ENCODE measurements at places on chromosomes 5 and 9.

DNA sequence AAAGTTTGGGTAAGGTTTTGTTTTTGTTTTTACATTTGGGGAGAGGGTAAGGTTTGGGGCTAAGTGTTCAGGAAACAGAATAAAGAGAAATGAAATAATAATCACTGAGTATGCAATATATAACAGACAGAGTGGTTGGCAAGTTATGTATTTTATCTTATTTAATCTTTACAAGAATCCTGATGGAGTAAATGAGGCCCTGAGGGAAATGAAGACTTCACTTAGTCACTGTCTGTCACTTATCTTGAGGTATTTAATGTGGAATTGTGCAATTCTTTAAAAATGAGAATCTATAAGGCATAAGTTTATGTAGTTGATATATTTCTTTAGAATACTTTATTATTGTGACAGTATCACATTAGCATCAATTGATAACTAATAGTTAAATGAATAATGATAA, 48.1 kb downstream of the TEK start:
- no peak for DNase-seq

DNA sequence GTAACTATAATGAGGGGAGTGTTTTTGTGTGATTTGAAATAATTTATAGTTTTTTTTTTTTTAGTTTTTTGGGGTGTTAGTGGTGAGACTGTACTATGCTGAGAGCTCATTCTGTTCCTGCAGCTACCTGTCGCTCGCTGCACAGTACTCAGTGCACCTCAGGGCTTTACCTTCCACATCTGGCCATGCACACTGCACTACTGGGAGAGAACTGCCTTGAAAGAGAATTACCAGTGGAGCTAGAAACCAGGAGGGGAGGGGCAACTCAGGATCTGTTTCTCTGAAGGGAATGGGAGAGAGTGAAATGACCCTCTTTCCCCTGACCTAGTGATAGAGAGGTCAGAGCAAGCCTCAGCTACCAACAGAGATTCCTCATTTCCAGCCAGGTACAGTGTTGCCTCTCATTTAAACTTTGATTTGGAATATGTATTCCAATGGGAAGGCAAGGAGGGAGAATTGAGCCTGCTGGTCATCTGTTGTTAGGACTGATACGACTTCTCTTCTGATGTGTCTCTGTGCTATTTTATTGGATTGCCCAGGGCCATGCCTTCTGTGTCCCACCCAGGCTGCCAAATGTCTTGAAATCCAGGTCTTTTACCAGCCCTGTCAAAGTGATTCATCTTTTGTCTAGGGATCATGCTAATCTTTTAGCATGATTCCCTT, 8.9 kb downstream of the ATG10 start:
- DNase-seq: no peak

GRCh38 chr5:56819060-56819881, 3.9 kb downstream of the MAP3K1 start:
- no peak for DNase-seq

GRCh38 chr5:133047404-133047803, 4.4 kb upstream of the HSPA4 start:
- no peak for DNase-seq

DNA sequence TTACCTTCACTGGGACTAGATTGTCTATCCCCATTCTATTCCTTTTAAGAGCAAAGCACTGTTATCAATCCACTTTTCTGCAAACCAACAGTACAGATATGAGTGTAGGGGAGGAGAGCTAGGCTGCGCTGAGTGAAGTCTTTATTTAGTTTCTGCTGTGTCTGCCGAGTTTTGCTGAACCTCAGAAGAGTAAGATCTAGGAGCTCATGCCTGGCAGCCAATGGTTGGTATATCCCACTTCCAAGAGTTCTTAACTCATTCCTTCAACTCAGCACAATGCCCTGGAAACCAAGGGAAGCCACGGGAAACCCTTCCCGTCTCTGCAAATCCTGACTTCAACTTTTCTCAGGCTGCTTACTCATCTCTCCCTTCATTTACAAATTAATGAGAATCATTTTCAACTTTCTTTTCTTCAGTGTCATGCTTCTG, 58.0 kb upstream of the JAK2 start:
- no peak for DNase-seq

- no peak for DNase-seq
Observed at GRCh38 chr5:161165998-161166660, 314.1 kb upstream of the ATP10B start.

DNA sequence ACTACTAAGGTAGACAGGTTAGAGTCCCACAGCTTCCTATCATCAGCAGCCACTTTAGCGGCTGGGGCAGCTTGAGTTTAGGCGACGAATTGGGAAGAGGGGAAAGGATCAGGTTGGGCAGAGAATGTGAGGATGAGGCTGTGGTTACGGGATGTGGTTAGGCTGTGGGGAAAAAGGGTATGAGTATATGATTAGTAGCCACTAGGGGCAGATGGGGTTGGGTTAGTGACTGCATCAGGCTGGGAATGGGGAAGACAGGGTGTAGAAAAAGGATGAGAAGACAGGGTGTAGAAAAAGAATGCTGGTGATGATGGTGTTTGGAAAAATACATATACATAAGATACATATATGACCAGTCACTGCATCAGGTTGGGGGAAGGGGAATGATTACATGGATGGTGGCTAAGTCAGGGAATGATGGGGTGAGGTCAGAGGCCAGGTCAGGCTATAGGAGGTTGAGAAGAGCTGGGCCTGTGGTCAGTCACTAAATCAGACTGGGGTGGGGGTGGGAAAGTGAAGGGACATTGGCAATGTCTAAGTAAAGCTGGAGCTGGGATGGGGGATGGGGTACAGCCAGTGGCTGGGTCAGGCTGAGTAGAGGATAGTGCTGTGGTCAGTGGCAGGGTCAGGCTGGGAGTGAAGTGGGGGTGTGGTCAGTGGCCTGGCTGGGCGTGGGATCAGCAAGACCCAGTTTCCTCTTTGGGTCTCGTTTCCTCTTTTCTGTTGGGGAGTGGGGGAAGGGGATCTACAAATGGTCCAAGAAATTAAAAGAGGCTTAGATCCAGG, 2.1 kb downstream of the TLN1 start:
- DNase-seq: no peak

- DNase-seq: no peak
Observed at GRCh38 chr9:134302130-134302817, 24.0 kb upstream of the RXRA start.

DNA sequence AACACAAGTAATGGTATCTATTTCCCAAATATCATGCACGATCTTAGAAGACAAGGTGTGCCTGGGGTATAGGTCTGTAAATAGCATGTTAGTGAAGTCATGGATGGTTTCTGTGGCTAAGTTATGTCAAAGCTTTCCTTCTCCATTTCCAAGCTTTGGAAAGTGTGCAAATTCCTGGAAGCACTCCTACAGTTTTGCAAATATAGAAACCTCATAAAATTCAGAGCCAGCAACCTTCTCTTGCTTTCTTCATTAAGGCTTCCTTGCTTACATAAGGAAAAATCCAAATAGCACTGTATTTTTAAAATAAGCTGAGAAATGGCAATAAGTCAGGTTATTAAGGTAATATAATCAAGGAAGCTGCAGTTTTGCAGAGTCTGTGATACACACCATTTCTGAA, 134.6 kb upstream of the DPYSL3 start:
- DNase-seq: no peak

DNA sequence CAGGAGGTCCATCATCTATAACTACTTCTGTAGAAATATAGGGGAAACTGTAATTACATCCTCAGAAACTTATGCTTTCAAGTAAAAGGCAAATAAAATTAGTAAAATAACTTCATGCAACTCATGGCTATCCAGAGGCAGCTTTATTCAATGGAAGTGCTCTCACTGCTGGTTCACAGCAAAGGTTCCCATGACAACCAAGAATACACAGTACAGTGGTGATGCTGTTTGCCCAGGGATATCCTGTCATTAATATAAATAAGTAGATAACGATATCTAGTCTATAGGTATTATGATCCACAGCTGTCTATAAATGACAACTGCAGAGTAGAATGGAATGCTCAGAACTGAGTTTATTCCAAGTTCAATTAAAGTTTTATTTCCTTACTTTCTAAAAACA, 390.3 kb downstream of the PDE4D start:
- no peak for DNase-seq

DNA sequence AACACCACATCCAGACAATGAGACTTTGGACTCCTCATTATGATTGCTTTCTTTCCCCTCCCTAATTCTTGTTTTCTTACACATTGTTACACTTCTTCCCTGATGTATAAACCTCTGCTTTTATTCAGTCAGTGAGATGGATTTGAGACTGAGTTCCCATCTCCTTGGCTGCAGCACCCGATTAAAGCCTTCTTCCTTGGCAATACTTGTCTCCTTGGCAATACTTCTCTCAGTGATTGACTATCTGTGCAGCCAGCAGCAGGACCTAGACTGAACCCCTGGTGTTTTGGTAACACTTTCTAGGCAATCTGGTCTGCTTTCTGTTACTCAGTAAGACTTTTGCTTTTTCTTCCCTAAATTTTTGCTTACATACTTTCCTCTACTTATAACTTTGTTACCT, 492.8 kb upstream of the SMC2 start:
- DNase-seq: no peak

- no peak for DNase-seq
Observed at GRCh38 chr9:108235609-108236008, 620.2 kb downstream of the ACTL7B start.

- DNase-seq: no peak
Observed at GRCh38 chr5:179223961-179224360, 121.3 kb downstream of the ADAMTS2 start.

- no peak for DNase-seq
Observed at GRCh38 chr5:21687621-21688020, 1165.5 kb downstream of the CDH12 start.

DNA sequence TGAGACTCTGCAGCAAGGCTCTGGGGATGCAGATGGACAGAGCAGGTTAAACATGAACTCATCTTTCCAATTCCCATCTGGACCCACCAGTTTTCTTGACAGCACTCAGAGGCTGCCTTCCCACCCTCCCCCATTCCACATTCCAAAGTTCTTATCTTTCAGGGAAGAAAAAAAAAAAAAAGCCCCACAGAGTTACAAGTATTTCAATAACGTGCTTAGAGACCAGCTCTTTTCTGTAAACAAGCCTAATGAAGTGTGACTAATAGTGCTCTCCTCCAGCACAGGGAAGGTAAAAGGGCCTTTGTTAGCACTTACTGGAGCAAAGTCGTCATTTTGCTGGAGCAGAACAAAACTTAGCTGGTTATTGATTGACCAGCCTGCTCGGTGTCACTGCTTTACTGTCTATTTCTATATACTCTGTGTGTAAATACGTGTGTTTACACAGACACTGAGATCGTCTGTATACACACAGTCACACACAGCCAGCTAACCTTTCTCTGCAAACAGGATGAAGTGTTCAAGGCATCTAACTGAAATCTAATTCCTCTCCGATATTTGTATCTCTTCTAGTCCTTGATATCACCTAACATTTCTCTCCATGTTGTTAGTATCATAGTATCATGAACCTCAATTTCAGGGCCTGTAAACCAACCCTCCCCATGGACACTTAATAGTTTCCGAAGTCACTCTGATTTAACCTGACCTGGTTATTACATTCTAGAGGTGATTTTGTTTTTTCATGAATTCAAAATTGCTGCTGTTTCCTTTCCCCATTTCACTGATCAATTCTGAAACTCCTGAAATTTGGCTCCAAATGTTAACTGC, 84.9 kb downstream of the ZNF608 start:
- DNase-seq: no peak

DNA sequence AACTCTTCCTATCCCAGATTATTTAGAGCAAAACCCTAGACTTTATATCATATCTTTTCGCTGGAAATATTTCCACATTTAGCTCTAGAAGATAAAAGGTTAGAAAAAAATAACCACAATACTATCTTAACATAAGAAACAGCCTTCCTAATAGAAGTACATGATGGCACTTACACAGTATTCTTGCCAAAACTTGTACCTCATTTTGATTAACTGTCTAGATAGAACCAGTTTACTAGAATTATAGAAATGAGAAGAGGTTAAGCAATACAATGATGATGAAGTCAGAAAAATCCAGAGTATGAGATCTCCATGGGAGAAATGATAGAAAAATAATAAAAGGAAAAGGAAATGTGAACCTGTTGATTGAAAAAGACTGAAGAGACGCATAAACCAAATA, 63.1 kb downstream of the SLC12A2 start:
- no peak for DNase-seq

- no peak for DNase-seq
Observed at GRCh38 chr5:38621840-38622437, 65.5 kb upstream of the LIFR start.

- no peak for DNase-seq
Observed at GRCh38 chr5:78781611-78782286, 133.2 kb upstream of the LHFPL2 start.

DNA sequence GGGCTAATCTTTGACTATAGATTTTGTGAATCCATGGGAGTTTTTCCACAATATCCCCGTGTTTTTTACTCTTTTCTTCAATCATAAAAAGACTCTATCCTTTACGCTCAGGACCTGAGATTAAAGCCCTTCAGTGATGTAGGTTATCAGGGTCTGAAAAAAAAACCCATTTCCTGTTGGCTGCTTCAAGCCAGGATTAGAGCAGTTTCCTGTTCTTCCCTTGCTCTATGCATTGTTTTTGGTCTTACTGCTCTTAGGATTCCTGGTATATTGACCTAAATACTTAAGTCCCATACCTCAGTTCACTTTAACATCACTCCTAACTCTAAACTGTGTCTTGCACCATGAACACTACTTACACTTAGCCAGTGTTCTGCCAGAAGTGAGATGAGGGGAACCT, 319.3 kb upstream of the CHD1 start:
- no peak for DNase-seq

DNA sequence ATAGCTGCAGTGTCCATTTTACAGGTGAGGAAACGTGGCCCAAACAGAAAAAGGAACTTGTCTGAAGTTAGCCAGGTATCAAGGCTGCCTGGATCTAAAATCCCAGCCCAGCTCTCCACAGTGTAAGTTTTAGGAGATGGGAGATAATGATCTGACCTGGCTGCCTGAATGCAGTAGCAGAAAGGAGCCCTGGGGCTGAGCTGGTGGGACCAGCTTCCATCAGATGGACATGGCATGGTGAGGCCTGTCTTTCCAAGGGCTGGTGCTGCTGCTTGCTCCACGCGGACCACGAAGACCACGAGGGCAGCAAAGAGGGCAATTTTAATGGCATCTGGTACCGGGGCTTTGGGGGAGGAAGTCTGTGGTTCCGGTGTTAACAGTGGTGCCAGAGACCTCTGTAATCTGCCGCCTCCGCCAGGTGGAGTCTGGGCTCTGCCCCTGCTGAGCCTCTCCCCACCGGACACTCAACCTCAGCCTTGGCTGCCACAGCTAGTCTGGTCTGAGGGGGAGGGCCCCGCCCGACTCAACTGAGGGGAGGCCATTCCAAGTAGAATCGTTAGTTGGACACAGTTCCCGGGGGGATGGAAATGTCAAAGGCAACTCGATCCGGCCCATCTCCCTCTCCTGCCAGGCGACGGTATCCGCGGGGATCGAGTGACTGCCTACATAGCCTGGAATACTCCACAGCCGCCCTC, 650 bp downstream of the MYORG start:
- DNase-seq: no peak
